ENCODE measurements at places on chromosomes 6 and 20.
A peak's percentile ranks its signal among the peaks of the same experiment; 100 is the strongest.

GRCh38 chr6:121691126-121691551 is 255.7 kb downstream of the GJA1 start:
- no peak for DNase-seq

DNA sequence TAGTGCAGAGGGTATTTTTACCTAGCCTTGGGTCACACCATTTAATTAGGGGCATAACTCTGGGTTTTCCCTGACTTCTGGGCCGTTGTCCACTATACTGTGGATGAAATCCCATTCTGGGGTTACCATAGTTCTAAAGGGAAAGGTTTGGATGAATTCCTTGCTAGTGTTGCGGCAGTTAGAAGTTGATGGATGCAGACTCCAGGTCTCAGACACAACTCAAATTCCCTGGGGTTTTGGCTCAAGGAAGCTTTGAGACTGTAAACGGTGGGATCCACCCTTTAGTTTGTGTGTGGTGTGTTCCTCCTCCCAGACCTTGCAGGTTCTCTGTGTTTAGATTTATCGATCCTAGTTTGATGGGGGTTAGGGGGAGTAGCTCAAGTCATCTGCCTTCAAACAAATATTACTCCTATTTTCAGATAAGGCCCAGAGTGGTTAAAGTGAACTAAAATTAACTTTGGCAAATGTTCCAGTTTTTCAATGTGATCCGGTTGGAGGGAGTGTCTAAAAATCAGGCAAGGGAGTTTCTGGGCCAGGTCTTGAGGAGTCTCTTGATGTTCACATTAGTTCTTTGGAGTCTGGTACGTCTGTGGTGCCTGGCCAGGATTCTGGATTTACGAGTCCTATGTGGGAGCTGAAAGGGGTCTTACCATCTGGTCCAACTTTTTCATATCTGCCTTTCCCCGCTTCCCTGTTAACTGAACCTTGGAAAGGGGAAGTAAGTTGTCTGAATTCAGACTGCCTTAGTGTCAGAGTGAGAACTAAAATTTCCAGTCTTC is 1.5 kb downstream of the RALY start:
- no peak for DNase-seq

GRCh38 chr20:57753332-57754164 is 43.7 kb upstream of the PMEPA1 start:
- peak; percentile 35 for DNase-seq

DNA sequence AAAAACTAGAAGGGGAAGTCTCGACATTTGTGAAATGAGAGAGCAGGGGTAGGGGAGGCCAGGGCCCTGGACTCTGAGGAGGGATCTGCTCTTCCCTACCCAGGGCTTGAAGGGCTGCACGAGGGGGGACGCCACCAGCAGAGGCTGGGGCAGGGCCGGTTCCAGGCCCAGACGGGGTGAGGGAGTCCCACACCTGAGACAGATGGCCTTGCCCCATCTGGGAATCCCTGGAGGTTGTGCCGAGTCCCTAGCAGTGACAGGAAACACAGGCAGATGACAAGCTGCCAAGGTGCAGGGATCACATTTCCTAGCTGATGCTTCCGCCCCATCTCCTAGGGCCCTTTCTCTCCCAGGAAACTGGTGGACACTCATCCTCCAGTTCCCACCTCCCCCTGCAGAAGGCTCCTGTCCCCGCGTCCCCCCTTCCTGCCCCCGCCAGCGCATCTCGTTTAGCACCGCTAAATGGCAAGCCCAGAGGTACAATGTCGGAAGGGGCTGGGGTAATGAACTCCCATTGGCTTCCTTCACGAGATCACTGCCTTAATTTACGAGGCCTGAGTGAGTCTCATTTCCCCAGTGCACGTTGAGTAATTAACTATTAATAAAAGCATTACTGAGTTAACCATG is 35.2 kb upstream of the CDH22 start:
- DNase-seq = peak; percentile 66

DNA sequence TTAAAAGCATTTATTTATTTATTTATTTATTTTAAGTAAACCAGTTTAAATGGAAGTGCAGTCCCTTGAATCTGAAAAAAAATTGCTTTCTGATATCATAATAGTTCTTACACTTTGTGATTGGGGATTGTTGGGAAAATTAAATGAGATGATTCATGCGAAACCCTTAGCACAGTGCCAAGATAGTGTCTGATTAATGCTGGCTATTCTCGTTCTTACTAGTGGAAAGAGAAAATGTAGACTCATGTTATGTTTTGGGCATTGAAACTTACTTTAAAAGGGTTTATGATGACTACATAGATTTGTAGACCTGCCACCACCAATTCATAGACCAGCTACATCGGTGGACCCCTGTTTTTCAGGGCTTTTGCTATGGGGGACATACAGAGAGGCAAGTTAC is 229.2 kb upstream of the ZFP64 start:
- DNase-seq = no peak

GRCh38 chr20:60453388-60454246 is 495.4 kb downstream of the CDH26 start:
- peak; percentile 36 for DNase-seq

DNA sequence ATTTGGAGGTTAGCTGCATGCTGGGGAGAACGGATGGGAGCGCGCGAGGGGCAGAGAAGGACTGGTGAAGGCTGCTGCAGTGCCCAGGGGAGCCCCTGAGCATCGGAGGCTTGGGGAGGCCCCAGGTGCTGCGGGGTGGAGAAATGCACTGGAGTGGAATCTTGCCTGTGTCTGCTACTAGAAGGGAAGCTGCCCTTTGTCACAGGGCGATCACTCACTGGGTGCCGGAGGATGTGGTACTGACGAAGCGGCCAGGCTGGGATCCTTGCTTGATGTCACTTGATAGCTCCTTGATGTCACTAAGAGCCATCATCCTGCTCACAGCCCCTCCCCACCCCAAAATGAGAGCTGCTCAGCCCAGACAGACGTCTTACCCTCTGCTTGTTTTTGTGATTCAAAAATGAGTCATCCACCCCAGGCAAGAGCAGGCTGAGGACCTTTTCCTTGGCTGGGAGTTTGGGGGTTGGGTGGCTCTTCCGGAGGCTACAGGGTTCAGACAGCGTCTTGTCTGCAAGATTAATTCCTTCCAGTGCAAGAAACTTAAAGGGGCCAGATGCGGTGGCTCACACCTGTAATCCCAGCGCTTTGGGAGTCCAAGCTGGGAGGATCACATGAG is 62.6 kb upstream of the PMEPA1 start:
- no peak for DNase-seq

DNA sequence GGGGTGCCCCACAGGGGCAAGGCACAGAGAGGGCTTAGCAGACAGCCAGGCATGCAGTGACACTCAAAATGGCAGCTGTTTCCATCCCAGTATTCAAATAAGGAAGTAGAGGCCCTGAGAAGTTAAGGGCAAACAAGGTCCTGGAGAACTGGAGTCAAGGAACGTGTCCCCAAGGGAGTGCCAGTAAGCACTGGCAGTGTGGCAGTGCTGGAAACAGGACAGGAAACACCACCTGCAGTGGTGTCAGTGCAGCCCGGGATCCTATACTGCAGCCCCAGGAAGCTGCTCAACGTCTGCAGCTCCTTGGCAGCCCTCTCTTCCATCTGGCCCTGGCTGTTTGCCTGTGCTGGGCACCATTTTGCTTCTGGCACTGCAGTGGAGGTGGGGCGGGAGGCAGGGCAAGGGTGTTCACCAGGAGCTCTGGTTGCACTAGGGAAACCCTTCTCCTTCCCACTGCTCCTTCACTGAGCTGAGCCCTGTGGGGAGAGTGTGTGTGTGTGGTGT is 56.3 kb downstream of the EDN3 start:
- no peak for DNase-seq

DNA sequence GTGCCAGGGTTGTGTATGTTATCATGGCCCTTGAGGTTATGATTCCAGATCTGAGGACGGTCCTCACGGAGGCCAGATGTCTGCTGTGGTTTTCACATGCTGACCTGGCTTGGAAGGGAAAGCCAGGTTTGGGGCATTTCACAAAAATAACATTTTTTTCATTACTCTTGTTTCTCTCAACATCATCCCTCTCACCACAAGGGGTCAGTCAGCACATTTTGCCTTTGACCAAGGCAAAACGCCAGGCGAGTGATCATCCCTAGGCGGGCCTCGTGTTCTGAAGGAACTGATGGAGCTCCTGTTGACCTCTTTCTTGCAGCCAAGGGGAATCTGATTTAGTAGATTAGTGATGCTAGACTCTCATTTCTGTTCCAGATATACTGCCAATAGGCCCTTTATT is 133.5 kb downstream of the TBC1D7 start:
- DNase-seq = peak; percentile 38

DNA sequence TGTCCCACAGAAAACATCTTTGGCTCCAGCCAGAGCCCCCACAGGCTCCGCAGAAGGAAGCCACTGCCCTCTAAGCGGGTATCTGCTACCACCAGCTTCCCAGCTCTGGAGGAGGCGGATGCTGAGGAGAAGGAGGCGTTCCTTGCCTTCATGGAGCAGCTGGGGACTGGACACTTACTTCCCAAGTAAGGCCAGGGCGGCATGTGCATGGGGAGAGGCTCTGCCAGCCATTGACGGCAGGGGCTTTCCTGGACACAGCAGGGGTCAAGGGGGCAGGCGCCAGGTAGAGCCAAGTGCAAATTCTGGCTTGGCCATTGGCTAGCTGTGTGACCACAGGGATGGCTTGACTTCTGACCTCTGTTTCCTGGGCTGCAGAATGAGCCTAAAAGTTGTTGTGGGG is 17.8 kb downstream of the RAB44 start:
- no peak for DNase-seq

- no peak for DNase-seq
Measured at GRCh38 chr6:95175927-95176675, 401.2 kb upstream of the MANEA start.

- DNase-seq = no peak
Measured at GRCh38 chr6:105363100-105363754, 39.7 kb downstream of the PREP start.

- DNase-seq = no peak
Measured at GRCh38 chr20:40728996-40729395, 40.0 kb upstream of the MAFB start.

DNA sequence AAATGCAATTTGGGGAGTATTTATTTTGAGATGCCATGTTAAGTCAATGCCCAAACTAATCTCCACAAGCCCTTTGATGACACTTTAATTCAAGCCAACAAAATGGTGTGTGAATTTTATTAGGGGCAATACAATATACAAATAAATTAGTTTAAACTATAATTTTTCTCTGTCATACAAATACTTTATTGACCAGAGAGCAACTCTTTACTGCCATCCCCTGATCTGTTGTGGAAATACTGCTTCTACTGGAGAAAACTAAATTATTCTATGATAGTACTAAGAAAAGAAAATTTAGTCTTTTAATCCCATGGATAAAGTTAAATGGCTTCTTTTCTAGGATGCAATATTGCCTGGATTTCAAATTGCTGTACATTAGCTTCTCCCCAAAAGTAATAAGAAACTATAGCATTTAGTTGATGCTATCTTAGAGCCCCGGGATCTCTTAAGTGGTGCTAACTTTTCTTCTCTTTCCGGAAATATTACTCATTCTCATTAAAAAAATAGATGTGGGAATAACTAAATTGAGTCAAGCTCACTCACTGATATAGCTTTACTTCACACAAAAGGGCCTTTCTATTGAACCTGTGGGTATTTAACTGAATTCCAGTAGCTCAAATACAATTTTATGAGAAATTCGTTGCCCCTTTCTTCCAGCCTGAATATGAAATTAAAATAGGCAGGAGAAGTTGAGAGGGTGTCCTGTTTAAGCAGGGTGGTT is 49.2 kb downstream of the SMPDL3A start:
- no peak for DNase-seq

DNA sequence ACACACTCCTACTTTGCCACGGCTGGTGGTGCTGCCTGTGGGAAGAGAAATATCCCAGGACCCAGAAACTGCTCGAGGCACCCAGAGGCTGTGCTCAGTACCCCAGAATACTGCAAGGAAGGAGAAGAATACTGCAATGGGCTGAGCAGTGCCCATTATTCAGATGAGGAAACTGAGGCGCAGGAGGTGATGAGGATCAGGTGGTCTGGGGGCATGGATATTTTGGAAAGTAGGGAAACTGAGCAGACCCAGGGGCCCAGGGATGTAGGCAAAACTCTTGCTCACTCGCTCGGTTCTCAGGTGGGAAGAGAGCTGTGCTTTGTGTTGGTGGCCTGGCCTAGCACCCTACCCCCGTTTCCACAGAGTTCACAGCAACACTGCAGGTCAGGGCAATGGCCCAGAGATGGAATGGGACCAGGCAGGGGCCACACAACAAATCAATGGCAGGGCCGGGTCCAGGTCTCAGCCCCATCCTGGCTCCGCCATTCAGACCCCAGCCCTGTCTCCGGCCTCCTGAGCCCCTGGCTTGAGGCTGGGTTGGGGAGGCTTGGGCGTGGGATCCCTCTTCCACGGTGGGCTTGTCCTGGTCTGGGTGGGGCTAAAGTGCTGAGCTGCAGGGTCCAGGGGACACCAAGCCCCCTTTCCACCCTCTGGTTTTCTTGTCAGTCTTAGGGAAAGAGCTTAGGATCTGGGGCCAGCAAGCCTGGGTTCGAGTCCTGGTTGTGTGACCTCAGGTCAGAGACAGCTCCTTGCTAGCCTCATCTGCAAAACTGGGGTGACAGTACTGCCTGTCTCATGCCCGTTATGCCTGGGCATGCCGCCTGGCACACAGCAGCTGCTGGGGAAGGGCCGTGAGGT is 33.9 kb downstream of the SUN5 start:
- DNase-seq = no peak

GRCh38 chr20:16864963-16865362 is 116.8 kb downstream of the OTOR start:
- DNase-seq = no peak

GRCh38 chr20:25294459-25295385 is 46.8 kb downstream of the PYGB start:
- DNase-seq = peak; percentile 59

GRCh38 chr6:133977983-133978895 is 25.2 kb downstream of the TBPL1 start:
- DNase-seq = no peak

DNA sequence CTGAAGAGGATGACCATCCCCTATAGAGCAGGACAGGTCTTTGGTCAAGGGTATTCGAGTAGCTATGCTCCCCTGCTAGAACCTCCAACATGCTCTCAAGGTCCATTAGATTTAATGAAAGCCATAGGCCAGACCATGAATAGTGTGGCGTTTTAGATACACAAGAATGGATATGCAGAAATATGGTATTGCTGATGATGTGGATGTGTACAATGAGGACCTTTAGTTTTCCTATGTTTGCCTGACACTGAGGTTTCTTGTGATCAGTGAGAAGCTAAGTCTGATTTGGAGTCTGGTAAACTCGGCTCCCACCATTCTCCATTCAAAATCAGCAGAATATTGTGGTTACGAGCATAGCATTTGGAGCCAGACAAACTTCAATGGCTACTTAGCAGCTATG is 125.6 kb downstream of the TSHZ2 start:
- DNase-seq = no peak

DNA sequence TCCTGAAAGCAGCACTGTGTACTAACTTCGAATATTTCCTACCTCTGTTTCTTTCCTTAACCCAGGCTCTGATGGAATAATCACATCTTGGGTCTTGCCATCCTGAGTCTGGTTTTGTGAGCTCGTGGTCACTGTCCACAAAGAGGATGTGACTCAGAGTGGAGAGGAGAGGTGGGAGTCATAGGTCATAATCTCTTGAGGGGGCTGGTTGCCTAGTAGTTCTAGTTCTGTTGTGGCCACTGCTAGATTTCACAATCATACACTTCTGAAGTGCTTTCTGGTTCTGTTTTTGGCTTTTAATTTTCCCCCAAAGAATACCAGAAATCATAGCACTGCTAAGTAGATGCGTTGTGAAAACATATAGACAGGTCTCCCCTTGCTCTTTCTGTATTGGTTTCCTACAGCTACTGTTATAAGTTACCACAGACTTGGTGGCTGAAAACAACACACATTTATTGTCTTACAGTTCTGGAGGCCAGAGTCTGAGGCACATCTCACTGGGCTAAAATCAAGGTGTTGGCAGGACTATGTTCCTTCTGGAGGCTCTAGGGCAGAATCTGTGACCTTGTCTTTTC is 102.8 kb downstream of the NRSN1 start:
- no peak for DNase-seq

- DNase-seq = no peak
Measured at GRCh38 chr20:59765599-59766177, 161.3 kb downstream of the PHACTR3 start.
